ENCODE measurements at places on chromosomes 6 and 20.

- no peak for DNase-seq
Measured at GRCh38 chr6:115456848-115457247, 603.8 kb downstream of the FRK start.

DNA sequence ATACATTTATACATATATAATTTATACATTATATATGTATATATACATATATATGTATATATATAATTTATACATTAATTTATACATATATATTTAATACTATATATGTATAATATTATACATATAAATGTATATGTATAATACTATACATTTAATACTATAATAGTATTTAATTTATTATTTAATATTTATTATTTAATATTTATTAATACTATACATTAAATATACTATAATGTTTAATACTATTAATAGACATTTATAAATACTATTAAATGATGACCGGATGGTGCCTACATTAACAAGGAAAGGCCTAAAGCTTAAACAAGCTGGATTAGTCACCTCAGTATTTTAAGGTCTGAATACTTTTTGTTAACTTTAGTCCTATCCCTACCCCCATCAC is 145.9 kb upstream of the HTR1E start:
- no peak for DNase-seq

GRCh38 chr6:149888659-149889058 is 9.3 kb downstream of the RAET1E start:
- no peak for DNase-seq

DNA sequence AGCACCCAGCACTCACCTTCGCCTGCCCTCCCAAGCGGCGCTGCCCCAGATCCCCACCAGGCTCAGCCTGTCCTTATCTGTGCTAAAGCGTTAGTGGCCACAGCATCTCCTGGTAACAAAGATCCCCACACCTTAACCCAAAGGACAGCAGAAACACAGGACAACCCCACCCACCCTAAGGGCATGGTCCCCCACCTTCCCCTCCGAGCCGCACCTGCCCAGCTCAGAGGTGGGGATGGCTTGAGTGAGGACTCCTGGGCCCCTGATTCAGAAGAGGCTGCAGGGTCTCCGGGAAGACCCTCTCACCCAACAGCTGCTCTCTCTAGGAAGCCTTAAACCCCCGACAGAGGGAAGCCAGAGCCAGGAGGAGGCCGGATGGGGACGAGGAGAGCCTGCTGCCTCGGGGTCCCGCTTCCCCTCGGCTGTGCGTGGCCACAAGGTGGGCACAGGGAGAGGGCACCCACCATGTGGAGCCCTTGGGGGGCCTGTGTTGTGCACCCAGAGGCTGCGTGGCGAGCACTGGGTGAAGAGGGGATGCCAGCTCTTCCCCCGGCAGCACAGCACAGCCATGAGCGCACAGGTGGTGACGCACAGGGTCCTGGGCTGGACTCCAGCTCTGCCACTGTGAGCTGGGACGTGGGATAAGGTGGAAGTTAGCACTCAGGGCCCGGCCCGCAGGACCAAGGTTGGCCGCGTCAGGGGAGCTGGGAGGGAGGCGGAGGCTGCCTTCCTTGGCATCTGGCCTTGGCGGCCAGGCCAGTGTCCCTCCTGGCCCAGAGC is 31.9 kb upstream of the MRGBP start:
- no peak for DNase-seq
